Thymus (tissue), 14 donors: ENCODE measurements at places on chromosomes 1 and 21. TPM values are rescaled to one million over a fixed set of nuclear protein-coding genes. Genes with fewer than 3 reads are reported as not detected.

The ARHGAP30 gene
- polyA plus RNA-seq: 40.8 TPM

The HTR6 gene
- 0.02 TPM for polyA plus RNA-seq

The FAM151A gene
- 1.6 TPM for polyA plus RNA-seq

The CLCA1 gene
- 0.07 TPM for polyA plus RNA-seq

The KIF21B gene
- polyA plus RNA-seq: 7.3 TPM

The UMODL1 gene
- 1.4 TPM for polyA plus RNA-seq

The PLA2G2C gene
- polyA plus RNA-seq: 0.02 TPM

DNA sequence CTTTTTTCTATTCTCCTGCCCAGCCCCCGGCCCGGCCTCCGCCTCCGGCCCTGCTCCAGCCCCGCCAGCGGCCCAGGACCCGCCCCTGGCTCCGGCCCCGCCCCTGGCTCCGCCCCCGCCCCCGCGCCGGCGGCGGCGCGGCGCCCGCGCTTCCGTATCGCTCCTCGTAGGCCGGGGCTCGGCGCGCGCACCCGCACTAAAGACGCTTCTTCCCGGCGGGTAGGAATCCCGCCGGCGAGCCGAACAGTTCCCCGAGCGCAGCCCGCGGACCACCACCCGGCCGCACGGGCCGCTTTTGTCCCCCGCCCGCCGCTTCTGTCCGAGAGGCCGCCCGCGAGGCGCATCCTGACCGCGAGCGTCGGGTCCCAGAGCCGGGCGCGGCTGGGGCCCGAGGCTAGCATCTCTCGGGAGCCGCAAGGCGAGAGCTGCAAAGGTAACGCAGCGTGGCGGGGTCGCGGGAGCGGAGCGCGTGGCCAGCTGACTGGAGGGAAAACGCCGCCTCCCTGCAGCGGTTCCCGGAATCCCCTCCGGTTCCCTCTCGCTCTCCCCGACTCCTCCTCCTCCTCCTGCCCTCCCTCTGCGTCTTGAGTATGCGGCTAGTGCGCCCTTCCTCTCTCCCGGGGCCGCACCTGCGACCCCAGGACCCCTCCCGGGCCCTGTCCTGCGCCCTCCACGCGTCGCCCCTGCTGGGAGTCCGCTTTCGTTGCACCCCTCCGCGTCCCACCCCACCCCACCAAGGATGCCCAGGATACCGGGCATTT, at the start of gene IFNAR2:
IFNAR2 (plus strand) TSS at position 155 of the 761 bp plus-strand sequence. CDS start 11,985 bp downstream, outside the sequence.
- DNase-seq: no peak
- H3K27me3 ChIP-seq: no peaks in the 10 kb centered on the region
- peak within 1 kb of the TSS; percentile 88 for H3K27ac ChIP-seq
- peak within 1 kb of the TSS; percentile 66 for H3K4me3 ChIP-seq

DNA sequence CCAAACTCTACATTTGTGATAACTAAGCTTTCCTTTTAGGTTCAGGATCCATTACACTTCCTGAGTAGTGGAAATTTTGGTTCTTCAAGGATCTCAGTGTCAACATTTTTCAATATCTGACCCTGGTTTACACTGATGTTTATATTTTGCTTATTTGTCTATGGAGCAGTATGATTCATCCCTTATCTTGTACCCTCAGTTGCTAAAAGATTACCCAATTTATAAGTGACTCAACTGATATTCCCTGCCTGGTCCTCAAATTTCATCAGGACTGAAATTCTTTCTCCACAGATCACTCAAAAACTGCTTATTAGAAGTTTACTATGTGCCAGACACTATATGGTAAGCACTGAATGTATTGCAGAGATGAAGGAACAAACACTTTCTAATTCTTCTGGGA, 139.1 kb upstream of the CHRM3 start:
- no peaks in the 10 kb centered on the region for H3K4me1 ChIP-seq
- no peak overlapping the region for H3K4me3 ChIP-seq
- no peaks in the 10 kb centered on the region for H3K36me3 ChIP-seq
- DNase-seq: no peak
- H3K27me3 ChIP-seq: no peaks in the 10 kb centered on the region

DNA sequence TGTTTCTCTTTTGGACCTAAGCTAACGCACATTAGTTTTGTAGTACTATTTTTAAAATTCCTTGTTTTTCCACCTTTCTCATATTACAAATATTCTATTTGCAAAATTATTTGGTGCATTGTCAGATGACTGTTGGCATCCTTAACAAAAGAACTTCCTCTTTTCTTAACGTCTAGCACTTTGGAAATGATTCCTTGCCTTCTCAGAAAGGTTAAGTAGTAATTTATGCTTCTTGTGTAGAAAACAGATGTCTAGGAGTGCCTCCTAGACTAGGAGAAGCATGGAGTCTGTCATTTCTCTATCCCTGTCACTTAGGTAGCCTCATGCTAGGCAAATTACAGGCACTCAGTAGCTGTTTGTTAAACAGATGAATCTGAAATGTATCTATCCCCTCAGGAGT, 64.4 kb downstream of the HSPA13 start:
- no peaks in the 10 kb centered on the region for H3K36me3 ChIP-seq
- no peaks in the 10 kb centered on the region for H3K4me1 ChIP-seq
- no peak for DNase-seq
- H3K4me3 ChIP-seq: no peak overlapping the region
- no peak overlapping the region for H3K27ac ChIP-seq
- H3K27me3 ChIP-seq: no peaks in the 10 kb centered on the region

DNA sequence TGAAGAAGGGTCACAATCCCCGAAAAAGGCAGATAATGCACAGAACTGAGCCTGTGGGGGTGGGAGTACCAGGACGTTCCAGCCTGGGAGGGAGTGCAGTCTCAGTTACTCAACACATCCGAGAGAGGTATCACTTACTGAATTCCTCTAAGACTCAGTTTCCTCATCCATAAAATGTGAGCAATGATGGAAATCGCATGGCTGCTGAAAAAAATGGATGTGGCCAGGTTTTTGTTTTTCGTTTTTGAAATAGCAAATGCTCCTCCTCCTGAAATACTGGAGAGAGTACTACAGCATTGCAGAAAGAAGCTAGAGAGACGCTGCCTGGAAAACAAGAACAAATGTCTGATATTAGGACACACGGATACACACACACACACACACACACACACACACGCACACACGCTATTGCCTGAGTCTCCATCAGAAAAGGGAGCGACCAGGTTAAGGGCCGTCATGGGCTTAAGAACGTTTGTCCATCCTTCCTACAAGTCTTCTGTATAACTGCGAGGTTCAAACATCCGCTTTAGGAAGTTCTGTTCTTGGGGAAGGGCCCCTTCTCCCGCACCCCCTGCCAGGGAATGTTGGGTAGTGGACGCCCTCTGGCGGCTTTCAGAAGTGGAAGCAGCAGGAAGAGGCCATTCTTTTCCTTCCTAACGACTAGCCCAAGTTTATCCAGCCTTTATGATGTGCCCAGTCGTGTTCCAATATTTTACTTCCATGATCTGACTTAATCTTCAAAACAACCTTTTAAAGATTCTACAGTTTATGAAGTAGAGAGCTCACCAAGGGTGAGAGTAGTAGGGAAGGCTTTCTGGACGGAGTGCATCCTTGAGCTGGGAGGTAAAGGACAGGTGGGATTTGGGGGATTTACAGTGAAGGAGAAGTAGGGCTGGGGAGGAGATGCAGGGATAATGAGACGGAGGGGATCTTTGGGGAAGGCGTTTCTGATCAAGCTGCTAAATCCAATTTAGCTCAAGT, 699 bp upstream of the NES start:
- H3K27me3 ChIP-seq: peaks cover 48% of the 10 kb centered on the region
- H3K27ac ChIP-seq: no peak overlapping the region
- no peaks in the 10 kb centered on the region for H3K36me3 ChIP-seq
- no peak overlapping the region for H3K4me3 ChIP-seq
- DNase-seq: no peak
- no peaks in the 10 kb centered on the region for H3K4me1 ChIP-seq

DNA sequence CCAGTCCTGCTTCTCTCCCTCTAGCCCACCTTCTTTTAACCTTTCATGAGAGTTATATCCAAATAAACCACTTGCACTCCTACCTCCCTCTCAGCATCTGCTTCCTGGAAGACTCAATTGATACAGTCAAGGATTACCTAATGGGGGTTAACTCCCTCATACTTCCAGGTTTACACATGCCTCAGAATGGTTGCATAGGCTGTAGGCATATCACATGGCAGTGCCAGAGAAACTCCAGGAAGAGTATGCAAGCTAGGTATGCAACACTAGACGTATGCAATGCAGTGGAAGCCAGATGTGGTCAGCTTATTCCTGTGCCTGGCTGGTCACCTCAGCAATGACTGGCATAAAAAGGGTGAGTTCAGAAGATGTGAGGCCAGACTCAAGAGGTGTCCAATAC, 32.7 kb upstream of the VANGL1 start:
- H3K27me3 ChIP-seq: no peaks in the 10 kb centered on the region
- H3K36me3 ChIP-seq: no peaks in the 10 kb centered on the region
- peaks cover 2% of the 10 kb centered on the region for H3K4me1 ChIP-seq
- no peak for DNase-seq

- H3K4me3 ChIP-seq: no peak overlapping the region
- H3K36me3 ChIP-seq: no peaks in the 10 kb centered on the region
- no peaks in the 10 kb centered on the region for H3K4me1 ChIP-seq
- DNase-seq: no peak
- H3K27ac ChIP-seq: no peak overlapping the region
Observed at GRCh38 chr1:30283199-30283962, 440.0 kb downstream of the MATN1 start.

GRCh38 chr21:17440969-17441368, 71.9 kb upstream of the CXADR start:
- no peaks in the 10 kb centered on the region for H3K4me1 ChIP-seq
- no peak for DNase-seq
- no peak overlapping the region for H3K27ac ChIP-seq
- H3K36me3 ChIP-seq: no peaks in the 10 kb centered on the region

DNA sequence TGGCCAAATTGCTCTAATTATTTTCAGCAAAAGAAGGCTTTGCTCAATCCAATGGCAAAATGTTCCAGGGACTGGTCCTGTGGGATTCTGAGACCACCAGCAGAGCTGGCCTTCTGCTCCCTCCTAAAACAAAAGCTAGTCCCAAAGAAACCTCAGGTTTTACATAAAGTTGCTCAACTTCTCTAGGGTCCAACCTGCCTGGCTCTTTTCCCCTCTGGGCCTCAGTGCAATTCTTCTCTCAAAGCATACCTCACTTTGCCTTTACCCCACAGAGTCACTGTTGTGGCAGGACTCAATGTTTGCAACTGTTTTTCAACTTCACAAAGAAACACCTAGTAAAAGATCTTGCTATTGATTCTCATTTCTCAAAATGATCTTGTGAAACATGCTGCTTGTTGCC, 39.8 kb downstream of the TBX15 start:
- no peaks in the 10 kb centered on the region for H3K36me3 ChIP-seq
- no peak for DNase-seq
- no peaks in the 10 kb centered on the region for H3K4me1 ChIP-seq
- H3K27ac ChIP-seq: no peak overlapping the region
- H3K4me3 ChIP-seq: no peak overlapping the region

- H3K4me1 ChIP-seq: no peaks in the 10 kb centered on the region
- H3K4me3 ChIP-seq: no peak overlapping the region
- H3K27me3 ChIP-seq: no peaks in the 10 kb centered on the region
Observed at GRCh38 chr1:68916221-68916902, 419.5 kb upstream of the DEPDC1 start.

GRCh38 chr1:45205011-45205909, 1.1 kb downstream of the ZSWIM5 start:
- no peak overlapping the region for H3K4me3 ChIP-seq
- H3K36me3 ChIP-seq: no peaks in the 10 kb centered on the region
- H3K4me1 ChIP-seq: peaks cover 5% of the 10 kb centered on the region
- no peak for DNase-seq

DNA sequence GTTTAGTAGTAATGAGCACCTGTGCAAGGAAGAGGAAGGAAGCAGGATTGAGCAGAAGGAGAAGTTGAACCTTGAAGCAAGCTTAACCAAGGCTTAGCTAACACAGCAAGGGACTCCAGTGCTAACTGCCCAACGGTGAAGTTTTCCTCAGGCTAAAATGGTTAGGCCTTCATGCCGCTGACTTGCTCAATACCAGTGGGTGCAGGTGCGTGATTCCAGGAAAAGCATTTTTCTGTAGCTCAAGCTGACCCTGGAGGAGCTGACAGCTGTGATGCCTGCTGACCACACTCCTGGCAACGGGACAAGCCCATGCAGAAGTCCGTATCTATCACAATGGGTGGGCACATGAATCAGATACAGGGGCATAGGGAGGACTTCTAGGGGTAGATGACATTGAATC, 76.5 kb upstream of the FGGY start:
- no peak overlapping the region for H3K4me3 ChIP-seq
- no peaks in the 10 kb centered on the region for H3K36me3 ChIP-seq
- H3K27me3 ChIP-seq: no peaks in the 10 kb centered on the region
- DNase-seq: no peak

GRCh38 chr1:214318956-214319736, 38.2 kb downstream of the SMYD2 start:
- peaks cover 14% of the 10 kb centered on the region for H3K36me3 ChIP-seq
- no peak for DNase-seq
- no peaks in the 10 kb centered on the region for H3K4me1 ChIP-seq
- H3K27me3 ChIP-seq: no peaks in the 10 kb centered on the region

- DNase-seq: no peak
- no peaks in the 10 kb centered on the region for H3K4me1 ChIP-seq
- no peaks in the 10 kb centered on the region for H3K27me3 ChIP-seq
Observed at GRCh38 chr1:178529364-178530036, 16.6 kb downstream of the TEX35 start.

GRCh38 chr1:236638945-236639344, 34.6 kb upstream of the HEATR1 start:
- no peaks in the 10 kb centered on the region for H3K27me3 ChIP-seq
- no peak for DNase-seq
- no peaks in the 10 kb centered on the region for H3K4me1 ChIP-seq
- H3K4me3 ChIP-seq: no peak overlapping the region
- no peak overlapping the region for H3K27ac ChIP-seq
- no peaks in the 10 kb centered on the region for H3K36me3 ChIP-seq

- DNase-seq: no peak
- H3K27ac ChIP-seq: no peak overlapping the region
- H3K27me3 ChIP-seq: no peaks in the 10 kb centered on the region
- H3K4me1 ChIP-seq: no peaks in the 10 kb centered on the region
- H3K36me3 ChIP-seq: no peaks in the 10 kb centered on the region
Observed at GRCh38 chr1:185720633-185721272, 13.4 kb upstream of the HMCN1 start.

- no peaks in the 10 kb centered on the region for H3K27me3 ChIP-seq
- H3K4me3 ChIP-seq: no peak overlapping the region
- no peak for DNase-seq
- H3K4me1 ChIP-seq: peaks cover 19% of the 10 kb centered on the region
- H3K36me3 ChIP-seq: no peaks in the 10 kb centered on the region
Observed at GRCh38 chr1:41880950-41881885, 37.5 kb downstream of the HIVEP3 start.

DNA sequence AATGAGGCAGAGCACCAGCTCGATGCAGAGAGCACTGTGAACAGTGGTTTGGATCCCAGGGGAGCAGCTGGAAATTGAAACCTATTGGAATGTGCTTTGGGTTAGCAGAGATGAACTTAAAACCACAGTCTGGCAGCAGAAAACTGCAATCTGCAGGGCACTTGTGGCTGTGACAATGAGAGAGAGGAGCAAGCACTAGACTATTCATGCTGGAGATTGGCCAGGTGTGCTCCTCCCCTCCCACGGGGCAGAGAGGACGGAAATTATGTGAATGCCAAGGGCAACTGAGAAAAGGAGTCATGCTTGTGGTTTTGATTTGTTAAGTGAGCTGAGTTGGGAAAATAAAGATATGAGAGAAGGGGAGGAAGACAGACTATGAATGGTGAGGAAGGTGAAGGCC, 38.1 kb downstream of the HSD3B2 start:
- no peaks in the 10 kb centered on the region for H3K4me1 ChIP-seq
- no peaks in the 10 kb centered on the region for H3K36me3 ChIP-seq
- no peak for DNase-seq

GRCh38 chr21:39388038-39388810, 39.3 kb upstream of the HMGN1 start:
- H3K27me3 ChIP-seq: no peaks in the 10 kb centered on the region
- peaks cover 28% of the 10 kb centered on the region for H3K36me3 ChIP-seq
- peak overlapping the region; percentile 61 for H3K27ac ChIP-seq
- peak; percentile 70 for DNase-seq
- peak overlapping the region; percentile 52 for H3K4me3 ChIP-seq
- H3K4me1 ChIP-seq: peaks cover 22% of the 10 kb centered on the region
